ENCODE measurements at places on chromosomes 7 and 10.

DNA sequence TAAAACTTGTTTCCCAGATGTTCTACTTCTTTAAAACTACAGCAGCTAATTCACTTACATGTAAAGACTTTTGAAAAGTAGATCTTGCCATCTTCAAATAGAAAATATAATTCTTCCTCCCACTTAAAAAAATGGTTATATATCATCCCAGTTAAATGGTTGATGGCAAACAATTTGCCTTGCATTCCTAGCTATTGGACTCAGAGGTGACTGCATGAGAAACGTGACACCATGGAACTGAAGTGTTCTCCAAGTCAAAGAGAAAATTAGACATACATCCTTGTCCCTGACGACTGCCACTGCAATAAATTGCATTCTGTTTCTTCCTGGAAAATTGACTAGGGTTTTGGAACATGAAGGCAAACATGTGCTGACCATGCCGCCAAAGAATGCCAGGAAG, 95.0 kb upstream of the POM121L12 start:
- H3K4me1 ChIP-seq = no peaks in the 10 kb centered on the region
- no peaks in the 10 kb centered on the region for H3K36me3 ChIP-seq
- H3K27ac ChIP-seq = no peak overlapping the region

DNA sequence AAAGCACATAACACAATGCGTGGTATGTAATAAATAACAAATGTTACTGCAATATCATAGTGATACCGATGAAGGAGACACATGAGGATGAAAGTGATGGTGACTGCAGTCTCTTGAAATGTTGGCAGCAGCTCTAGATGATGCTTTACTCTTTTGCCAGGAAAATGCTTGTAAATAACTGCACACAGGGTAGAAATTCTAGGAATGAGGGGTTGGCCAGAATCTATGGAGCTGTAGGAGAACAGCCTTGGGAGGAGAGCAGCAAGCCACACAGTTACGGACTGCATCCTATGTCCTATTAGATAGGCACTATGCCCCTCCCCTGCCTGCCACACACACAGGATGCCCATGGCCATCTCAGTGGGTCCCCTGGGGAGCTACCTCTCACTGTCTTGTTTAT, 97.6 kb upstream of the GSDME start:
- no peak overlapping the region for H3K4me3 ChIP-seq
- H3K36me3 ChIP-seq = no peaks in the 10 kb centered on the region
- H3K27me3 ChIP-seq = no peaks in the 10 kb centered on the region
- H3K27ac ChIP-seq = no peak overlapping the region
- H3K4me1 ChIP-seq = no peaks in the 10 kb centered on the region

- H3K4me3 ChIP-seq = no peak overlapping the region
- no peaks in the 10 kb centered on the region for H3K27me3 ChIP-seq
- no peak overlapping the region for H3K27ac ChIP-seq
- no peak for DNase-seq
Observed at GRCh38 chr10:43134126-43134905, 3.9 kb upstream of the CSGALNACT2 start.

GRCh38 chr10:116352125-116352524, 27.9 kb downstream of the CCDC172 start:
- H3K4me3 ChIP-seq = no peak overlapping the region
- no peak overlapping the region for H3K27ac ChIP-seq
- H3K36me3 ChIP-seq = no peaks in the 10 kb centered on the region
- H3K4me1 ChIP-seq = no peaks in the 10 kb centered on the region

DNA sequence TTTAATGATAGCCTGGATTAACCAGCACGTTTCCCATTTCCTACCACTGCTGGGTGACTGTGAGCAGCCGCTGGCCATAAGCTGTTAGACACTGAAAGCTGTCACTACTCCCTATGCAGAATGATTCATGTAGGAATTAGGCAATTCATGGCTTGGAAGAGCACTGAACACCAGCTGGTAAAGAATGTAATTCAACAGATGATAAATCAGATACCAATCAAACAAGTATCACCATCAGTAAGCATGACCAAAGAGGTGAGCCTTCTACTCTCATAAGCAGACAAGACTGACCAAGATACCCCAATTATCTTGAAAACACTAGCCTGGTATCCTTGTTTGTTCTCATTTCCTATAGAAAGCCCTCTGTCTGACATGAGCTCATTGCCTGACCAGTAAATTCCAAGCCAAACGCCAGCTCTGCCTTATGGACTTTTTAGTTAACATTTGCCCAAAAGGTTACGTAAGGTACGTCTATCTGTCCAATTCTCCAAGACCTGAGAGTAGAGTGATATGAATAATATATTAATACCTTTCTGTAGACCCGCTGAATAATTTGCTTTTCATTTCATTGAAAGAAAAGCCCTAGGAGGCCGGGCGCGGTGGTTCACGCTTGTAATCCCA, 127.7 kb downstream of the ELMO1 start:
- H3K27ac ChIP-seq = no peak overlapping the region
- DNase-seq = no peak
- H3K27me3 ChIP-seq = no peaks in the 10 kb centered on the region
- no peaks in the 10 kb centered on the region for H3K4me1 ChIP-seq

DNA sequence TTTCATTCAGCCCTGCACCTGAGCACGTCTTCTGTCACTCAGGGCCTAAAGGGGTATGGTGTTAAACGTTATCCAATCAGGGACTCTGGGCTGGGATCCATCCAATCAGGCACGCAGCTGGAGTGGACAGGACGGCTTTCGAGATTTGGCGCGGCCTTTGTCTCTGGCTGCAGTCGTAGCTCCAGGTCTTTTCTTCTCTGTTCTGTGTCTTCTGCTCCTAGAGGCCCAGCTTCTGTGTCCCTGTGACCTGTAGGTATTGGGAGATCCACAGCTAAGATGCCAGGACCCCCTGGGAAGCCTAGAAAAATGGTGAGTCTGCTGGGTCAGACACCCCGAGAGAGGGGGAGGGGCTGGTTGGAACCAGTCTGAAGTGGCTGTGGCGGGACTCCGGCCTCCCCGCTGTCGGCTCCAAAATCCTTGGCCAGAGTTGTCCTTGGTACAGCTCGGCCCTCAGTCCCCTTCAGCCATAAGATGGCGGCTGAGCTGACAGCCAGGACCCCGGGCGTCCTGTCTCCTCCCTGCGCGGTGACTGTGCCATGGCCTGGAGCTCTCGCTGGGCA, 11.7 kb upstream of the ZNF680 start:
- no peak for DNase-seq
- peak overlapping the region; percentile 21 for H3K4me3 ChIP-seq
- no peaks in the 10 kb centered on the region for H3K27me3 ChIP-seq
- no peak overlapping the region for H3K27ac ChIP-seq
- no peaks in the 10 kb centered on the region for H3K36me3 ChIP-seq
- no peaks in the 10 kb centered on the region for H3K4me1 ChIP-seq

GRCh38 chr10:119724593-119725516, 995 bp upstream of the INPP5F start:
- H3K4me3 ChIP-seq = peak overlapping the region; percentile 82
- H3K4me1 ChIP-seq = no peaks in the 10 kb centered on the region
- H3K27ac ChIP-seq = peak overlapping the region; percentile 90
- H3K36me3 ChIP-seq = no peaks in the 10 kb centered on the region
- H3K27me3 ChIP-seq = no peaks in the 10 kb centered on the region

DNA sequence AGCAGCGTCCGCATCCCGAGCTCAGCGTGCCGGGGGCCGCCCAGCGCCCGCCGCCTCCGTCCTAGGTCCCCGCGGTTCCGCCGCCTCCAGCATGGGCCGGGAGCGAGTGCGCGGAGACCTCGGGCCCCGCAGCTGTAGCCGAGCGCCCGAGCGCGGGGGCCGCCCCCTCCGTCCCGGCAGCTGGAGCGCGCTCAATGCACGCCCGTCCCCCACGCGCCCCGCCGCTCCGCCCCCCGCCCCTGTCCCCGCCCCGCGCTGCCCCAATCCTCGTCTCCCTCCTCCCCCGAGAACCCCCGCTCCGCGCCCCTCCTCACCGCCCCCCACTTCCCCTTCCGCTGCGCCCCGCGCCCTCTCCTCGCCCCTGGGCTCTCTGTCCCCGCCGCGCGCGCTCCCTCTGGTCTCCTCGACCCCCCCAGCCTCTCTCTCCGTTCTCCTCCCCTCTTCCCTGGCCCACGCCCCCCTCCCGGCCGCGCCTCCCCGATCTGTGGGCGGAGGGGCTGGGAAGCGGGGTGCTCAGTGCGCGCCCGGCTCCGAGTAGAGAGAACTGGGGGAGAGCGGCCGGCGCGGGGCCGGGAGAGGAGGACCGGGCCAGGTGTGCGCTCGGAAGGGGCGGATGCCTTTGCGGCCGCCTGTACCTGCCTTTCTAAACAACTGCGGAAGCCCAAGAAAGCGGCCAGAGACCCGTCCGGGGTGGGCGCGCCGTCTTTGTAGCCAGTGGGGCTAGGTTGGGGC, at the start of gene VIPR2:
VIPR2 (minus strand) TSS at position 110 of the 732 bp plus-strand sequence; CDS start at position 14, 96 bp downstream.
- peaks cover 2% of the 10 kb centered on the region for H3K27me3 ChIP-seq
- DNase-seq = peak; percentile 33
- no peaks in the 10 kb centered on the region for H3K4me1 ChIP-seq
- peak within 1 kb of the TSS; percentile 54 for H3K27ac ChIP-seq
- no peaks in the 10 kb centered on the region for H3K36me3 ChIP-seq

DNA sequence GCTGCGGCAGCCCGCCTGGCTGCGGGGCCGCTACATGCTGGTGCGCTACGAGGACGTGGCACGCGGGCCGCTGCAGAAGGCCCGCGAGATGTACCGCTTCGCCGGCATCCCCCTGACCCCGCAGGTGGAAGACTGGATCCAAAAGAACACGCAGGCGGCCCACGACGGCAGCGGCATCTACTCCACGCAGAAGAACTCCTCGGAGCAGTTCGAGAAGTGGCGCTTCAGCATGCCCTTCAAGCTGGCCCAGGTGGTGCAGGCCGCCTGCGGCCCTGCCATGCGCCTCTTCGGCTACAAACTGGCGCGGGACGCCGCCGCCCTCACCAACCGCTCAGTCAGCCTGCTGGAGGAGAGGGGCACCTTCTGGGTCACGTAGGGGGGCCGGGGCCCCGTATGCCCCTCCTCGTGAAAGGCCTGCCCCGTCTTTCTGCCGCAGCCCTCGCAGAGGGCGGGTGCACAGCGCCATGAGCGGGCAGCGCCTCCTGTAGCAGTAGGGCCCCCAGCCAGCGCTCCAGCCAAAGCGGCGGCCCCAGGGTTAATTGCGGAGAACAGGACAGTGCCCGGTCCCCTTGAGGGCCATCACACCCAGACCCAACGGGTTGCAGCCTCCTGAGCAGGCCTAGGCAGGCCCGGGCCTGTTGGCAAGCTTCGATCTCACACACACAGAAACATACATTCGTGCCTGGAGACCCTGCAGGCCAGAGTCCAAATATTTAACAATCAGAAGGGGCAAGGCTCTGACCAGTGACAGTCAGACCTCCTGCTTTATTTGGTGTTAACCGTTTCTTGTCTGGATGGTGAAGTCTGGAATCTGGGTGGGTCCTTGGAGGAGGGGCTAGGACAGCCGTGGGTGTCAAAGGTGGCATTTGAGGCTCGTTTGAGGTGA, 44.1 kb downstream of the CHST3 start:
- peak overlapping the region; percentile 81 for H3K27ac ChIP-seq
- no peak overlapping the region for H3K4me3 ChIP-seq
- peak; percentile 26 for DNase-seq
- peaks cover 20% of the 10 kb centered on the region for H3K4me1 ChIP-seq
- peaks cover 12% of the 10 kb centered on the region for H3K36me3 ChIP-seq

GRCh38 chr10:120948889-120949608, 97.9 kb downstream of the WDR11 start:
- DNase-seq = no peak
- no peak overlapping the region for H3K27ac ChIP-seq
- no peaks in the 10 kb centered on the region for H3K27me3 ChIP-seq
- H3K4me1 ChIP-seq = peaks cover 10% of the 10 kb centered on the region
- no peaks in the 10 kb centered on the region for H3K36me3 ChIP-seq

DNA sequence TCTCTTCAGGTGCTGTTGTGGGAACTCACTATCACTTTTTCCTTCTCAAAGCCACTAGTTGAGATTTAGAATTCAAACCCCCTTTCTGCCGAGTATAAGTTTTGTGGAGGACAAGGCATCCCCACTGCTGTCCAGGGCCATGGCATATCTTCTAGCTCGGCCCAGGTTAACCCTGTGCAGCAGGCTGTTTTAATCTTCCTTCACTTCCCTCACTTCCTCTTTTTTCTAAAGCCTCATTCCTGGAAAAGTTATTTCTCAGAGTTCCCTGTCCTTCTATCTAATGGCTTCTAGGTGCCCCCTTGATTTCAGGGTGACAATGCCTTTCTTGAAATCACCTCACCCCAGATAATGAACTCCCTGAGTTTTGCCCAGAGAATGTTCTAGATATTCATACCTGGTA, 222.3 kb downstream of the SNX10 start:
- H3K4me1 ChIP-seq = no peaks in the 10 kb centered on the region
- H3K4me3 ChIP-seq = no peak overlapping the region

DNA sequence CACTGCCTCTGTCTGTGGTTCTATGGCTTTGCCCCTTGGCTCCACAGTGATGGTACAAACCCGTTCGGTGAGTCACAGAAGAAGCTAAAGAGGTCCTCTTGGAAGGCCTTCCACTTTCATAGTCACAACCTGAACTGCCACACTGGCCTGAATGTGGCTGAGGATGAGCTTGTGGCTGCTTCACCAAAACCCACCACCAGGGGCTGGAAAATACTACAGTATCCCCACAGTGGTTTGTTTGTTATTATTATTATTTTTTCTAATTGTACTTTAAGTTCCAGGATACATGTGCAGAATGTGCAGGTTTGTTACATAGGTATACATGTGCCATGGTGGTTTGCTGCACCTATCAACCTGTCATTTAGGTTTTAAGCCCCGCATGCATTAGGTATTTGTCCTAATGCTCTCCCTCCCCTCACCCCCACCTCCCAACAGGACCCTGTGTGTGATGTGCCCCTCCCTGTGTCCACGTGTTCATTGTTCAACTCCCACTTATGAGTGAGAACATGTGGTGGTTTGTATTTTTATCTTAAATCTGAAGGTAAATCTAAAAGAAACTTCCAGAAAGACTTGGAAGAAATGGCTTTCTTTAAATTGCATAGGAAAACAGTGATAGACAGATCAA, 160.8 kb upstream of the NPSR1 start:
- no peaks in the 10 kb centered on the region for H3K4me1 ChIP-seq
- H3K4me3 ChIP-seq = no peak overlapping the region
- H3K27me3 ChIP-seq = no peaks in the 10 kb centered on the region
- no peak overlapping the region for H3K27ac ChIP-seq
- DNase-seq = no peak

GRCh38 chr10:125213541-125214282, 53.3 kb upstream of the CTBP2 start:
- H3K27me3 ChIP-seq = no peaks in the 10 kb centered on the region
- H3K27ac ChIP-seq = no peak overlapping the region
- no peaks in the 10 kb centered on the region for H3K36me3 ChIP-seq
- no peaks in the 10 kb centered on the region for H3K4me1 ChIP-seq

- no peaks in the 10 kb centered on the region for H3K4me1 ChIP-seq
- DNase-seq = no peak
- no peaks in the 10 kb centered on the region for H3K36me3 ChIP-seq
- no peak overlapping the region for H3K27ac ChIP-seq
Observed at GRCh38 chr7:27631391-27631790, 31.3 kb downstream of the HIBADH start.

- H3K4me3 ChIP-seq = no peak overlapping the region
- no peak for DNase-seq
- H3K27ac ChIP-seq = no peak overlapping the region
Observed at GRCh38 chr10:123093489-123093888, 42.3 kb upstream of the HMX3 start.

Measured in prostate gland (tissue), 2 donors.